Stimulated activated naive CD8-positive, alpha-beta T cell treated with anti-CD3 and anti-CD28 coated beads, Interleukin-15, Interleukin-2, amounts not matched to agents 100 U/mL and 50 U/mL, for 24 hours (primary cell): ENCODE measurements at places on chromosomes 7 and 10.

GRCh38 chr7:88539518-88539917, 220.0 kb upstream of the ZNF804B start:
- DNase-seq = no peak

DNA sequence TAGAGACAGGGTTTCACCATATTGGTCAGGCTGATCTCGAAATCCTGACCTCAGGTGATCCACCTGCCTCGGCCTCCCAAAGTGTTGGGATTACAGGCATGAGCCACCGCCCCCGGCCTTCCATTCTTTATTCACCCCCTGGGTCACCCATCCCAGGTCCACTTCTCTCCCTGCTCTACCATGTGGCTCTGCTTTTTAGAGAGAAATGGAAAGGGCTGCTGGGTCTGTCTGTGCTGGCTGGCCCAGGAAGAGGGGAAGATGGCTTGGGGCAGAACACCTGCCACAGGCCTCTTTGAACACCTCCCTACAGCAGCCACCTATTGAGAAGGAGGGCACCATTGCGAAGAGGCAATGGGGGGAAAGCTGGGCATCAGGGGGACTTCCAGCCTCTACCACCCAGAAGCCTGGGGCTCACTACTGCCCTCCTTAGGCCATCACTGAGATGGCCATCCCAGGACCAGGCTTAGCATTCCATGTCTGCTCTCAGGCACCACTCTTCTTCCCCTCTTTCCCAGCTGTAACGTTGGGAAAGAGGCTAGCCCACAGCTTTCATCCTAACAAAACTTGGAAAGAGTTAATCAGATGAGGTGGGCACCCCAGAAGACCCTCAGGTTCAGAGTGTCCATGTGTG, 256.3 kb downstream of the GRID1 start:
- no peak for DNase-seq

GRCh38 chr10:32961895-32962369, 3.9 kb upstream of the ITGB1 start:
- DNase-seq = no peak

DNA sequence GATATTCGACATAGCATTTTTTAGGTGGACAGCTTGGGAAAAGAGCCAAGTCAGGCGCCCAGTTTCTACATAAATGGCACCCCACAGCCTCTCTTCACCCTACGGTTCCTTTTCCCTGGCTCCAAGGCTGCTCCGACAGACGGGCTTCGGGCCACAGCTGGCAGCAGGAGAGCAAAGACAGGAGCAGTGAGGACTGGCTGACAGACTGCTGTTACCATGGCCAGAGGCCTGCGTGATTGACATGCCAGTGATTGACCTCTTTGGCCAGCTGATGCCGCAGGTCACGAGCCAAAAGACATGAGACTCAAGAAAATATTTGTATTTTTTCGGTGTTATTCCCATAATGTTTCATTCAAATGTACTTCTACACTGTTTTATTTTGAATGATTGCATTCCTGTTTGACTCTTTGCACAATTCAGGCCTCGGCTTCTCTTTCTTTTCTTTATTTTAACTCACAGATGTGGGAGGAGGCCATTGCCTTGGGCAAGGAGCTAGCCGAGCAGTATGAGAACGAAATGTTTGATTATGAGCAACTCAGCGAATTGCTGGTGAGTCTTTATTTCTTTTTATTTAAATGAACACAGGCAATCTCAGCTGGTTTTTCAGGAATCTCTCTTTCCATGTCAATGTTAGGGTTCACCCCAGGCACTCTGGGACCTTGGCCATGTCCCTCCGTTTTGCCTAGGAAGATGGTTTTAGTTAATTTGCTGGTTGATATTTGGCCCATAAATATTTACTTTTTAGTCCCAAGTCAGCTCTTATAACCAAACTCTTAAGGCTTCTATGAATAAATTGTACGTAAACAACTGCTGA, 146.3 kb upstream of the NPS start:
- no peak for DNase-seq

DNA sequence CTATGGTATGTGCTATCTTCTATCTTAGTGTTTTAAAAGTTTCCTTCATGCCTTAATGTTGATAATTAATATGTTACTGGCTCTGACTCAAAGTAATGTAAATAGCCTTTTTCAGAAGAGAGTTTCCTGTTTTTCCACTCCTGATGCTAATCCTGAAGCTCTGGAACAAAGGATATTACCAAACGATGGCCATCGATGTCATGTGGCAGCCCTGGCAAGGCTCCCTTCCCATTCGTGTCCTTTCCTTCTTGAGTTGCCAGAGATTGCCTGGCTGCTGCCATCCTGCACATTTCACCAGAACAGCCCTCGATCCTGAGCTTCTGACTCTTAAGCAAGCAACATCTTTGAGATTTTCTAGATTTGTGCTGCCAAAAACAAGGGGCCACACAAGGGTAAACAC, 46.0 kb downstream of the RNF133 start:
- no peak for DNase-seq

DNA sequence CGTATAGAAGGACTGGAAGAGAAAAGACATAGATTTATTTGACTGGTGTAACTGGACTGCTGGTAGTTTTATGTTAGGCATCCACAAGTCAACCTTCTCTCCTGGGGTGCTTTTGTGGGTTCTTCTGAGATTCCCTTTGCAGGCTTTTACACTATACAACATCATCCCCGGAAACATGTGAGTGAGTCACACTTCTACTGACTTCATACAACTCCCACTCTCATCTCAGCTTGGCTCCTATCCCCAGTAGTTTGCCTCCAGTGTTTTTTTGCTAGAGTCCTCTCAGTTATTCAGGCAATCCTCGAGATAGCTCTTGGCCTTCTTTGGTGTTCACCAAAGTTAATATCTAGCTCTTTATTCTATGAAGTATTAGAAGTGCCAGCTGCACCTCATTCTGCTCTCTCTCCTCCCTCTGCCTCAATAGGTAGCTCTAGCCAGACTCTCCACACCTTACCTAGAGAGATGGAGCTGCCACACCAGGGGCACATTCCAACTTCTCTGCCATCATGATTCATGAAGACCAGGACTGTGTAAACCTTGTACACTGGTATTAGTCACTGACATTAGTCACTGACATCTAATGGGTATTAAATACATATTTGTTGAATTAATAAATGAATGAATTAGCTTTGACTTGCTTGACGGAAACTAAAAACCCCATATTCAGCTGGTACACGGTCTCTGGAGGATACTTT, 281.9 kb downstream of the PPP1R3A start:
- DNase-seq = no peak

DNA sequence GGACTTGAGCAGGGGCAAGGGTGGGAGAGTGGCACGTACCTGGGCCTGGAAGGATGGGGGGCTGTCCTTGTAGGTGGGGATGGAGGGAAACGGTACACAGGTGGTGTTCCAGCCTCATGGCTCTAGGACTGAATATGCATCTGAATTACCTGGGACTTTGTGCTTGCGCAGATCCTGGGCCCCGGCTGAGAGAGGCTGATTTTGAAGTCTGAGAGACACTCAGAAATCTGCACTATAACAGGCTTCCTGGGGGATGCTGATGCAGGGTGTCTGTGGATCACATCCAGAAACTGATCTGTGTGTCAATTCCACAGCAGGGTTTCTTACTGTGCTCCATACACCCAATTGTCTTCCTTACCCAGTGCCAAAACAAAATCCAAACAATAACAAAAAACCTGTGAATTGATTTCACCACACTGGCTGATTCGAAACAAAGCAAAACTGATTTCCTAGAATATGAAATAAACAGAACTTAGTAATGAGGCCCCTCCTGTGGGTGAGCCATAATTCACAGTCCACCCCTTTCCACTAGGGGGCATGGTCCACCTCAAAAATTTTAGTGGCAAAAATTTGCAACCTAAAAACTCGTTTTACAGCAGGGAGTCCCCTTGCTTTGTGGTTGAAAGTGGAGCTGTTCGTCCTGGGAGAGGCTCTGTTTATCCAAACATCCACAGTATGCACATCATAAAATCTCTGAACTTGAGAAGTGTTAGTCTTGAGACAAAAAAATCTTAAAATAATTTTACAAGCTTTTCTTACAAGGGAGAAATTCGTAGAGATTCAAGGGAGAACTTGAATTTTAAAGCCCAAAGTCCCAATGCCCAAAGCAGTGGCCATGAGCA, 32.0 kb upstream of the PLEKHA1 start:
- DNase-seq = peak; percentile 55

DNA sequence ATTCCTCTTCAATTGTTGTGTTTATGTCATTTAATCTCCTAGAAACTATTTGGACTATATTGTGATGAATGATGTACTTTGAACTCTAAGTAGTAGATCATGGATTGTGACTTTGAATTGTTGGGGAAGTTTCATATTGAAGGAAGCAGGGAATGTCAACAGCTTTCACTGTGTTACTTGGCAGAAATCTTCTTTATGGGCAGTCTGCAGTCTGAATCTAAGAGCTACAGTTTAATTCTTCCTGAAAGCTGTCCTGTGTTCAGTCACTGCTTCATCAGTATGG, 91.6 kb downstream of the PPP1R9A start:
- no peak for DNase-seq

- peak; percentile 58 for DNase-seq
Observed at GRCh38 chr7:151018421-151019129, 5.7 kb downstream of the ATG9B start.

GRCh38 chr10:107443813-107444212, 279.3 kb upstream of the SORCS1 start:
- no peak for DNase-seq

- no peak for DNase-seq
Observed at GRCh38 chr7:47451851-47452205, 130.1 kb downstream of the TNS3 start.

DNA sequence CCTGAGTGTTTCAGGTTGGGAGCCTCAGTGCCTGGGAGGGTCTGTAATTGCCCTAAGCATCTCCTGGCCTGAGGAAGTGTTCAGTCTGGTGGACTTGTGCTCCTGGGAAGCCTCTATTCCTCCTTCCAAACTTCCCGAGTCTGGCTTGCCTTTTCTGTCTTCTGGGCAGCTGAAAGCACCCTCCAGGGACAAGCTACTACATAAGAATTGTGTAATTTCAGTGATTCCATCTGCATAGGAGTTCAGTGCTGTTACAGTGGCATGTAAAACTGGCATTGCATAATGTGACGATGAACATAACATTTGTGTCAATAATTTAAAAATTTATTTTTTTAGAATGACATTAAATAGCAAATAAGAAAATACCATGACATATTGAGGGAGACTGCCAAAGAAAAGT, 109.3 kb downstream of the AOAH start:
- no peak for DNase-seq

DNA sequence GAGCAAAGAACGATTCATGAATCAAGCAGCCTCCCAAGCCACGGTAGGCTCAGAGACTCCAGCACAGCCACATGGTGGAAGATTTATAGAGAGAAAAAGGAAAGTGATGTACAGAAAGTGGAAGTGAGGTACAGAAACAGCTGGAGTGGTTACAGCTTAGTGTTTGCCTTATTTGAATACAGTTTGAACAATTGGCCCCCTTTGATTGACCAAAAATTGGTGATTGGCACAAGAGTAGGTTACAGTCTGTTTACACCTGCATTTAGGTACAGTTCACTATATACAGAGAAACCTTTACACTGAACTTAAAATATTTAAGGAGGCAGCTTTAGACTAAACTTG, 136.4 kb upstream of the ASAH2 start:
- no peak for DNase-seq

GRCh38 chr7:117188949-117189592, 133.8 kb downstream of the WNT2 start:
- DNase-seq = no peak

DNA sequence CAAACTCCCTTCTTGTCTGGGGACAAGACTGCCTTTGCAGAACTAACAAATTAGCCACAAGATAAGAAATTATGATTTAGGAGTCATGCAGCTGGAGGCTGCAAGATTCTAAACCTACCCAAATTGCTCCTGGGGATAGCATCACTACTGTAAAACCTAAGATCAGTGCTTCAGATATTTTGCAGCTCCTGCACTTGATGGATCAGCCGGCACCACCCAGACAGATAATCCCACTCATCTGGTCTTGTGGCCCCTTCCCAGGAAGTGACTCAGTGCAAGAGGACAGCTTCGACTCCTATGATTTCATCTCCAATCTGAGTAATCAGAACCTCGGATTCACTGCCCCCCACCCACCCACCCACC, 181.9 kb downstream of the AKR1D1 start:
- no peak for DNase-seq

DNA sequence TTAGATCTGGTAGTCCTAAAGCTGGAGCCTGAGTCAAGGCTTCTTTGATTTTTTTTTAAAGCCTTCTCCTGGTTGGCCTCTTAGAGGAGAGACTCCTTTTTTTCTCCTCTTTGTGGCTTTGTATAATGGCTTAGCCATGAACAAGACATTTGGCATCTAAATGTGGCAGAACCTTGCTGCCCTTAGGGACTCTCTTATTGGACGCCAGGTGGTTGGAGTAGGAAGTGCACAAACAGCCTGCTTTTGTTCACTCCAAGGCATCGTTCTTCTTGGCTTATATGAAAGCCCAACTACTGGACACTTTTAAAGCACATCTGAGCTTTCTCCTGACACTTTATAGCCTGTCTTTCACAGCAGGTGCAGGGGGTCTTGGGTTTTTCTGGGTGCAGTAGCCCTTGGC, 25.0 kb downstream of the ZPBP start:
- DNase-seq = no peak

DNA sequence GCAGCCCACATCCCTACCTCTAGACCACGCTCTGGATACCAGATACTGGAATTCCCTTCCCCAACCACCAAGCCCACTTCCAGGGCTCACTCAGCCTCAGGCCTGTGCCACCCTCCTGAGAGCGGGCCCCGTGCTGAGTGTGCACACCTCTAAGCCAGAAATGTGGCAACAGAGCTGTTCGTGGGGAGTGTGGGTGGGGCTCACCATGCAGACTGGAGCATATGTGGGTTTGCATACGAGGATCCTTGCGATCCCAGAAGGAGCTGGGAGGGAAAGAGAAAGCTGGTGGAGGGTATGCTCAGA, 13.0 kb upstream of the LIMK1 start:
- no peak for DNase-seq

DNA sequence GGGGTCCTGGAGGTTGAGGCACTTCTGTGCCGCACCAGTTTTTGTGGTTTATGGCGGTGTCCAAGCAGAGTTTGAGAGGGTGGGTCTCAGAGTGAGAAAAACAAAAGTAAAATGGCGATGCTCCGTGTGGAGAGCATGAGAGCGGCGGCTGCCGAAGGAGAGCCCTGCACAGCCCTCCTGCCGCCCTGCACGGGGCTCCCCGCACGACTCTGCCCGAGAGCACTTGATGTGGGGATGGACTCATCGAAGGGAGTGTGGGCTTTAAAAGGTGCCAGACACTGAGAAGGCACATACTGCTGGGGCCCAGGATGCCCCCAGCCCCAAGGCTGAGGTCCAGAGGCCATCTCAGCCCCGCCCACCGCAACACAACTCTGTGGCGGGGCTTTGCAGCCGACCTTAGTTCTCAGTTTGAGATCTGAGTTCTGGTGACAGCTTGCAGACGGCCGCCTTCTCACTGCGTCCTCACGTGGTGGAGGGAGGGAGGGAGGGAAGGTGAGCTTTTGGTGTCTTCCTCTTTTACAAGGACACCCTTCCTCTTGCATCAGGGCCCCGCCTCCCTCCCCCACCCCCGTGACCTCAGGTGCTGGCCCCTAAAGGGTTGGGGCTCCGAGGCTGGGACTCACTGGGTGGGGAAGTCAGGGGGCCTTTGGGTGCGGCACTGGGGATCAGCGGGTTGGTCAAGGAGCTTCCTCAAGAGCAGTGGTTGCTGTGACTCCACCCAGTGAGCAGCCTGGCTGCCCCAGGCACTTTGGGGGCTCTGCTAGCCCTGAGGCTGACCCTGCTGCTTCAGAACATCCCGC, 69.1 kb downstream of the NKX6-2 start:
- no peak for DNase-seq
